WTC11 (cell line): ENCODE measurements at places on chromosomes 6 and 20.

DNA sequence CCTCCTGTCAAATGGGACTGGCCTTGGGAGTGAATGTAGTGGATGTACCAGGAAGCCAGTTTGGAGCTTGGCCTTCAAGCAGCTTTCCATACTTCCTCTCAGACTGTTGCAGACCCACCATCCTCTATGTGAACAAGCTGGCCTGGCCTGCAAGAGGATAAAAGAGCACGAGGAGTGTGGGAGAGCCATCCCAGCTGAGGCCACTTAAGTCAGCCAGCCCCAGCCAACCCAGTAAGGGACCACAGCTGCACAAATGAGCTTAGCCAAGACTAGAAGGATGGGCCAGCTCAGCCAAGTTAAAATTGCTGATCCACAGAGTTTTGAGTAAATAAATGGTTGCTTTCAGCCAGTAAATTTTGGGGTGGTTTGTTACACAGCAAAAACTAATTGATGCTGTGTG, 156.9 kb upstream of the SOX4 start:
- DNase-seq: no peak

DNA sequence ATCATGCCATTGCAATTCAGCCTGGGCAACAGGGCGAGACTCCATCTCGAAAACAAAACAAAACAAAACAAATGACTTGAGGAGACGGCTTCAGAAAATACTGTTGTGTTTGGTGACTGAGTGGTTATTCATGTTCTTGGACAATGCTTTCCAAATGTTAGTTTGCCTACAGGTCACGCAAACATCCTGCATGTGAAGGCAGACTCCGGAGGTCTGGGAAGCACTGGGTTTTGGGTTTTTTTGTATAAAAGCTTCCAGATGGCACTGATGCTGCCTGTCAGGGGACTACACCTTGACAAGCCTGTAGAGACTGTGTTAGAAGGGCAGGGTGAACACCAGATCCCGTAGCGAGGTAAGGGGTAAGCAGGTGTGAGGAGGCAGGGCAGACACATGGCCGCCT, 81.7 kb downstream of the THBS2 start:
- DNase-seq: no peak

- DNase-seq: peak; percentile 36
Observed at GRCh38 chr6:7138921-7139358, 31.2 kb downstream of the RREB1 start.

GRCh38 chr6:42295677-42296076, 78.0 kb upstream of the MRPS10 start:
- no peak for DNase-seq

- no peak for DNase-seq
Observed at GRCh38 chr6:139857143-139857542, 482.7 kb upstream of the CITED2 start.

DNA sequence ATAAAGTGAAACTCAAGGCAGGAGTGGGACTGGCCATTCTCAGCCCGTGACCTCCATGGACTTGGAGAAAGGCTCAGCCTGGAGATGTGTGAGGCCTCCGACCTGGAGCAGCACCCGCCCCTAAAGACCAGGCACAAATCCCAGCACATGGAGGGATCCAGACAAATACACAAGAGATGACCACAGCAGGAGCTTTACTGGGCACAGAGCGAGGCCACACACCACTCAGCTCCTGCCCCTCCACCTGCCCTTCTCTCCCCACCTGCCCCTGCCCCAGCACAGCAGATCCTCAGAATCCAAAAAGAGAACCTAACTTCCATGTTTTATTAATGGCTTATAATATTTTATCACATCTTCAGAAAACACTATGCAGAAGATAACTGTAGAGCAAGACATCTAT, 20.4 kb upstream of the MICB start:
- no peak for DNase-seq

DNA sequence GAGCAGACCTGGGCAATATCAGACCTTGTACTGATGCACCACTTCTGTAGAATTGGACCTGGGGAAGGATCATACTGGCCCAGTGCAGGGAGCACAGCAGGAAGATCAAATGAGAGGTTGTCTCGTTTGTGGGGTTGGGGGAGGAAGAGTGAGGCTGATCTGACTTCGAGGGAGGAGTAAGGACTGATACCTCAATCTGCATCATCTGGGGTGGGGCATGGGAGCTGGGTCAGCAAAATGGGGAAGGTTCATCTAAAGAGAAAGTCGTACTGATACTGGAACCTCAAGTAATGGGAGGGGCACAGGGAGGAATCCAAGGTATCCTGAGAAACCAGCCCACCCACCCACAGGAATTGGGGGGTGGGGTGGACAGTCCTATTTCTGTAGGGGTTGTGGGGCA, 3.7 kb downstream of the RNF39 start:
- no peak for DNase-seq

DNA sequence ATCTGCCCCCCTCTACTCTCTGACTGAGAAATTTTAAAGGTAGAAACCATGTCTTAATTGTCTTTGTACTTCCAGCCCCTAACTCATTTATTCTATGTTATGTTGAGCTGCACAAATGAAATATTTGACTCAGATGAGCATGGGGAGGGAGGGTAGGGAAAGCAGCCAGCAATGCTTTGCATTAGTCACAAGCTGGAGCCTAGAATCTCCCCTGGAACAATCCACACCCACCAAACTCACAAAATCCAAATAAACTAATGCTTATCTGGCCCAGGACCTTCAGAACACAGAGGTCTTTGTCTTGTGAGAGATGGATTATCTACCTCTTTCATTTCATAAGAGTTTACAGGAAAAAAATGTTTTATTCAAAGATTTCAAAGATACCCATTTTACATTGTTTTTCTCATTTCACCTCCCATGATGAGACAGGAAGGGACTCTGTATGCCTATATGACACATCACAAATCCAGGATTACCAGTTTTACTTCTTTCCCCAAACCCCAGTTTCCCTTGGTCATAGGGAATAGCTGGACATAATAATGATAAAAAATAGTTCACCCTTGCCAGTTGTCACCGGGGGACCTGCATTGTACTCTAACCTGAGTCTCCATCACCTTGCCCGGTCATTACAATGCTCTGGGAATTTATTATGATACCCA, 466.9 kb downstream of the KIF16B start:
- DNase-seq: no peak

DNA sequence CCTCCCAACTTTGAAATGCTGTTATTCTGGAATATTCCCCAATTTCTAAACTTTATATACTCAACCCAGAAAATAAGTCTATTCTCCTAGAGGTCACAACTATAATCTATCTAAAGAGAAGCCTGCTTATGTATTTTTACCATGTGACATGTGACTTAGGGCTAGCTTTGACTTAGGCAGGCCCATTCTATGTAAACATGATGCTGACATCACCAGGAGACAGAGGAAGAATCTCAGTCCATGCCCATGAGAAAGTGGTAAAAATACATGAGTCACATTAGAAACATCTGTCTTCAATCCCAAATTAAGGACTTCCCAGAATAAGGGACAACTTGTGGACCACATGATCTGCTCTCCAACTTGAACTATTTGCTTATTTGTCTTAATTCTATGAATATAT, 113.6 kb upstream of the ID4 start:
- no peak for DNase-seq

- DNase-seq: no peak
Observed at GRCh38 chr20:61660559-61660958, 405.1 kb downstream of the TAF4 start.

DNA sequence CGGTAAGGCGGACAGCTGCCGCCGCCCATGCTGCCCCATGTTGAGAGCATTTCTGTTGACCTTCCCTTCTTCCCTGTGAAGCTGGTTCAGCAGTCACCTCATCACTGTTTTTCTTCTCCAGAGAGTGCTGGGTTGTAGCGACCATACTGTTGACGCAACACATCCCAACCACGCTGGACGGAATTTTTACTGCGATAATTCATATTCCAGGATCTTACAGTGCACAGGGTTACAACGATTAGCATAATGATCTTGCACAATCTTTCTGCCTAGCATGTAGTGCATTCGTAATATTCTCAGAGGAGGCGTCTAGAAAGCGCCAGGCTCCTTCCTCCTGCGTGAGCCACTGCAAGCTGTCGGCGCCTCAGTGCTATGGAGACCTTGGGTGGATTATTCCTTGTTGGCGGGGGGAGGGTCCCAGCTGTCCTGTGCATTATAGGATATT, 137.0 kb downstream of the MTHFD1L start:
- DNase-seq: no peak

- DNase-seq: no peak
Observed at GRCh38 chr20:59055302-59055701, 12.7 kb upstream of the PRELID3B start.

- DNase-seq: no peak
Observed at GRCh38 chr6:128474481-128474880, 45.9 kb downstream of the PTPRK start.

DNA sequence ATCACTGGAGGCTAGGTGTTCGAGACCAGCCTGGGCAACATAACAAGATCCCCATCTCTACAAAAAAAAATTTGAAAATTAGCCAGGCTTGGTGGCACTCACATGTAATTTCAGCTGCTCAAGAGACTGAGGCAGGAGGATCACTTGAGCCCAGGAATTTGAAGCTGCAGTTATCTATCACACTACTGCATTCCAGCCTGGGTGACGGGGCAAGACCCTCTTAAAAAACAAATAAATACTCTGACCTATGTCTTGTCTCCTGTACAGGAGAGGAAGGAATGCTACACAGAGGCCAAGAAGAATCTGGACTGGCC, 25.8 kb downstream of the COX4I2 start:
- no peak for DNase-seq

GRCh38 chr20:9831032-9831431, 7.8 kb downstream of the PAK5 start:
- peak; percentile 32 for DNase-seq

- DNase-seq: no peak
Observed at GRCh38 chr6:11822346-11822745, 43.7 kb upstream of the ADTRP start.

- DNase-seq: no peak
Observed at GRCh38 chr6:139940741-139941729, 566.6 kb upstream of the CITED2 start.

DNA sequence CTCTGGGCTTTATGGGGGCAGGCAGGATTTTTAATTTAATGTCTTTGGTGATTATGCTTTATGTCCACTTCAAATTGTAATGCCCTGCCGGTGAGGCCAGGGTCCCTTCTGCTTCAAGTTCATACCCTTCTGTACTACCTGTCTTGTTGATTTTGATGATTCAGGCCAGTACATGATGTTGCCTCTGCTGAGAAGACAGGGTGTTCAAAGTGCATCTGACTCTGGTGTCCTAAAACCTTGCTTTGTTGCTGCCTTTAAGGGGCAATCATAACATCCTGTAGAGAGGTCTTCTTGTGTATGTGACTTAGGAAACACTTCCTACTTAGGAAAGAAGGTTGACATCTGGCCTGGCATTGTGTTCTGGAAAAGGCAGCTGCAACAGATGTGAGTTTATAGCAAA, 113.2 kb downstream of the TMEM170B start:
- DNase-seq: no peak

GRCh38 chr6:161353208-161353613, 79.3 kb upstream of the AGPAT4 start:
- peak; percentile 81 for DNase-seq

DNA sequence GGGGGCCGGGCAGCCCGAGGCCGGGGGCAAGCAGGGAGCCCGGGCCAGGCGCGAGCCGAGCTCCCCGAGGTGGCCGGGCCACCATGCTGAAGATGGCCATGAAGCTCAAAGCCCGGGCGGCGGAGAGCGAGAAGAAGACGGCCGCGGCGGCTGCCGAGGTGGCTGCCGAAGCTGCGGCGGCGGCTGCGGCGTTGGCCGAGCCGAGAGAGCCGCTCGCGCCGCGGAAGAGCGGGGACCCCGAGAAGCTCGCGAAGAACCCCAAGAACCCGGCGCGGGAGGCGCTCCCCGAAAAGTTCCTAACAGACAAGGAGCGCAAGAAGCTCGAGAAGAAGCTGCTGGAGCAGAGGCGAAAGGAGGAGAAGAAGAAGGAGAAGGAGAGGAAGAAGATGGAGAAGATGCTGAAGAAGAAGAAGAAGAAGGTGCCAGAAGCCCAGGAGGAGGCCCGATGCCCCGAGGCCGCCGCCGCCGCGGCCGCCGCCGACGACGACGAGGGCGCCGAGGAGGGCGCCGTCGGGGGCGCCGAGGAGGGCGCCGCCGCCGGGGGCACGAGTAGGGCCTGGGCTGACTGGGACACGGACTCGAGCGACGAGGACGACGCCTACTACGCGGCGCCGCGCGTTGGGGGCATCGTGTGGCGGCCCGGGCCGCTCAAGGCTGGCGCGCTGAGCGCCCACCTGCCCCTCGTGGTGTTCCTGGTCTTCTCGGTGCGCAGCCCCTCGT, 37.4 kb downstream of the GNAS start:
- no peak for DNase-seq

GRCh38 chr20:10953437-10953836, 279.6 kb upstream of the JAG1 start:
- no peak for DNase-seq

DNA sequence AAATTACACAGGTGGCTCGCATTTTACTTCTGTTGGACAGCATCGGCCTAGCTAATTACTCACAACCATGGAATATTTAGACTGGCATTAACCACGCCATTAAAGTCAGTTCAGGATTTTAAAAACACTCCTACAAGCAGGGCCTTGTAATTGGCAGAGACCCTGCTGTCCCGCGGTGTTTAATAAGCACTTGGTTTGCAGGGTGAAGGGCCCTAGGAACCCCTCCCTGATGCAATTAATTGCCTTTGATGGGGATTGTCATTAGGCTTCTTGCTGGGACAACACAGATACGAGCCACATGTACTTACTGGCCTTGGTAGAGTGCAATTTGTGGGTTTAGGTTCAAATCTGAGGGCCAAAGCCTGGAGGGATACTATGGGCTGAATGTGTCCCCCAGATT, 7.8 kb upstream of the VSTM2L start:
- no peak for DNase-seq

DNA sequence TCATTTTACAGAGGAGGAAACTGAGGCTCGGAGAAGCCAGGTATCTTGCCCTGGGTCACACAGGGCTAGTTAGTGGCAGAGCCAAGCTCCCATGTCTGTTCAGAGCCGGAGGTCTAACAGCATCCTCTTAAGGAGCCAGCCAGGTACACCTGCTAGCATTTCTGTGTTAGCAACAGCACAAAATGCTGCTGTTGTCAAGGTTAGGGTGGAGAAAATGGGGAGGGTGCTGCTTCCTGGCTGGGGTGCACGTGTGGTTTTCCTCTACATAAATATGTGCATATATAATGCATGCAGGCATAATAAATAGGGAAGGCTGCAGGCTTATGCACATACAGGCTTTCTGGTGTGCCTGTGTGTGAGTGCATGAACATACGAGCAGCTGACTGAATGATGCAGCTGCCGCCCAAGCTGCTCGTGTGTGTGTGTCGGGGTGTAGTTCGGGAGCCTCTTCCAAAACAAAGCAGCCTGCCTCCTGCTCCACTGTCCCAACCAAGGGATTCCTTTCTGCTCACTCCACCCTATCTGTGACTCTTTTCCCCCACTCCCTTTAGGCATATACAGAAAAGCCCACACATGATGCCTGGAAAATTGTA, 86.6 kb downstream of the CD40 start:
- no peak for DNase-seq
